WTC11 (cell line): ENCODE measurements at places on chromosomes 12 and 14.

GRCh38 chr14:63475761-63476160, 67.4 kb downstream of the PPP2R5E start:
- no peak for DNase-seq

- no peak for DNase-seq
These were observed 9.3 kb downstream of the ISCU start for GRCh38 chr12:108571609-108572165.

DNA sequence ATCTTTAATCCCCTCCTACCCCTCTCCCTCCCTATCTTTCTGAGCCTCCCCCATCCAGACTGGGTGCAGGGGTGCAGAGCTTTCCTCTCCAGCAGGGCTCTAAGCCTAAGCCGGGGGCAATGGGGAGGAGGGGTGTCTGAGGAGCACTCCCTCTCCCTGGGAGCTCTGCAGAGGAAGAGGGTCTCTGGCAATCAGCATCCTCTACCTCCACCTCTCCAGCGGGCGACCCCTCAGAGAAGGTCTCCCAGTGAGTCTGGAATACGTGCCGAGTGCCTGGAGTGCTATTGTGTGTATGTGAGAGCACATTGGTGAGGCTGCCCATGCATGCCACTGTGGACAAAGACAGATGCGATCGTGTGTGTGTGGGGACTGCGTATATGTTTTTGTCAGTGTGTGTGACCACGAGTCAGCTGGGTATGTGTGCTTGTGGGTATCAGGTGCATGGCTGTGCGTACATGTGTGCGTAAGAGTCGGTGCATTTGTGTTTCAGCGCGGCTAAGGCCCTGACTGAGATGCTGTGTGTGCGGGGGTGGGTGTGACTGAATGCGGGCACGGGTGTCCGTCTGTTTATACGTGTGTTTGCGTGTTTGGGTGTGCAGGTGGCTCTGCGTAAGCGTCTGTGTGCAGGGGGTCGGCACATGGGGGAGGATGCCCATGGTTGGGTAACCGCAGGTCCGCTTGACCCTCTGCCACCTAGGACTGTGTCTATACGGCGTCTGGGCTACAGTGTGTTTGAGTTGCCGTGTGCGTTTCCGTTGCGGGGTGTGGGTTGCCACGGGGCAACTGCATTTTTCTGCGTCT, 905 bp upstream of the DLK1 start:
- DNase-seq: no peak

- DNase-seq: no peak
These were observed 125.5 kb upstream of the NUDT4 start for GRCh38 chr12:93252221-93252620.

- no peak for DNase-seq
These were observed 557.0 kb downstream of the SLC6A15 start for GRCh38 chr12:84355561-84355960.

DNA sequence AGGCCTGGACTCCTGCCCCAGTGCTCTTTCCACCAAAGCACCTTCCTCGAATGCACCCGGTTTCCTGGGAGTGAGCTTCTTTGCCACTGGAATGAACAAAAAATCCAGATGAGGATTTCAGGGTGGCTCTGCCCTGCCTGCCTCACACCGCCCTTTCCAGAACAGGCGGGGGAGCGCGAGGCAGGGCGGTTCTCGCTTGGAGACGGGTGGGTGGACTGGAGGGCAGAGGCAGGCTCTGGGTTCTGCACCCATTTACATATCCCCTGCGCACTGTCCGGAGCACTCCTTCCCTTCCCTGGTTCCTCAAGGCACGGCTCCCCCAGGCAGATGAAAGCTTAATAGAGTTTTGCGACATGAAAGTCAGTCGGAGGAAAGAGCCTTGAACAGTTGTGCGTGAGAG, 69.7 kb upstream of the DLK1 start:
- no peak for DNase-seq
